GM20000 (cell line): ENCODE measurements at places on chromosomes 4 and X.

GRCh38 chrX:84488426-84488825 lies 13.8 kb downstream of the HDX start:
- no peak for DNase-seq

- DNase-seq, result no peak
Measured at GRCh38 chr4:4582653-4583052, 40.8 kb upstream of the STX18 start.

DNA sequence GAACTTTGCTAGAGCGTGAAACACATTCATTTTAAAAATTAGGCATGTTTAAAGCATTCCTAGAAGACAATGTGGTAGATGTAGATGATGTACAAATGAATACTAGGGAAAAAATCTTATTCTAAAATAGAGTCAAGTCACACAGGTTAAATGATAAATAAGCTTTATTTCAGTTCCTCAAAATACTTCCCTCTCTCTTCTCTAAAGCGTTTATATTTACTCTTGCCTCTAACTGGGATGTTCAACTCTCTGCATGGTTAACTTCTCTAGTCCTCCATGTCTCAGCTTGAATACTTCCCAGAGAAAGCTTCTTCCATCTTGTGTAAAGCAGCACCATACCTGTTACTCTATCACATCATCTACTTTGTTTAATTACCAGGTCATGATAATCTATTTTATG lies 30.9 kb upstream of the GLRA3 start:
- DNase-seq, result no peak

- DNase-seq, result no peak
Measured at GRCh38 chr4:141329174-141329569, 108.5 kb downstream of the ZNF330 start.

DNA sequence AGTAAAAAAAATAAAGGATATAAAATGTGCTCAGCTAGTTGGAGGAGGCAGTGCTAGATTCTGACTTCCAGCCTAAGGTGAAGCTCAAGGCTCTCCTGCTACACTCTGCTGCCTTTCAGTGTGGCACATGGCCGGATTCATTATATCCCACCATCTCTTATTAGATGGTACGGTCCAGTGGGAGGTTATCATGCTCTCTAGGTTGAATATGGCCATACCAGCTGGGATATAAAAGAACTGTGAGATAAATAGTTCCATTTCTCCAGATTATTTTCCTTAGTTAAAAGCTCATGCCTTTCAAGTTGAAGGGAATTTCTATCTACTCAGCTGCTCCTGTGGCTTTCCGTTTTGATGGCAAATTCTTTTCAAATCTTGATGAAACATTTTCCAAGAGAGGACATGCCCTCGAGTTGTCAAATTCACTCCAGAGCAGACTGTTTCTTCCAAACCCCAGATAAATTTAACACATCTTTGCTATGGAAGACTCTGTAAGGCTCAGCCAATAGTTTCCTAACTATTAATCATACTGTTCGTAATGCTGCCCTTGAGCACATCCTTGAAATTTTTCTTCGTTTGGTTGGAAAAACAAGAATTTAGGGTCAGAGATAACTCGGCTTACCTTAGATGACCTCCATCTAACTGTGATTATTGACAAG lies 2.2 kb upstream of the MGARP start:
- no peak for DNase-seq

DNA sequence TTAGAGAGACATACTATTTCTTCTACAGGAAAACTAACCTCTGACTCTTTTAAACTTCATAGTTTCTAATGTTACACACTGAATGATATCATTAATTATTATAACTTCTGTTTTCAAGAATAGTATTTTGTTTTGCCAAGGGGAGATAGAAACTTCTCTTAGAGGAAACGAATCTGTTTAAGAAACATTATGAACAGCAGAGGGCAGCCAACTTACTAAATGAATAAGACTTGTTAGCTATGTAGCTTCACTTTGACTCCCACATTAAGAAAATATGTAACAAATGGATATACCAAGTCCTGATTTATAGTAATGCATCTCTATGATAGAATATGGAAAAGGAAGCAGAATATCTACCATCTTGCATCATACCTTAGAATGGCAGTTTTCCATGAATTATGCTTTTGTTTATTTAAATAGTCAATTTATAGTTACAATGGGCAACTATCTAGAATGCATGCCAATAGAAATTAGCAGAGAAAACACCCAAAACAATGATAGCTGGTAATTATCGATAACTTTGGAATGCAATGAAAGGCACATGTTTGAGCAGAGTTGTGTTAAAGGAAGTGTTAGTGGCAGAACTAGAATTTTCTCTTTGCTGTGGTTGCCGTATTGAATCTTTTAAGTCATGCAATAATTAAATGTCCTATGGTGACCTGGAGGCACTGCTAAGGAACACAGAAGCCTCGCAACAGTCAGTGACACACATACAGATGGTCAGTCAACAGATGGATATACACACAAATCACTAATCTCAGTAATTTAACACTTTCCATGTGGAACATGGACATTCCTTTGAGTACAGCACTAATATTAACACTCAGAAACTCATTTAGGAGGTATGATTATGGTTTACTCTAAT lies 105.7 kb upstream of the PDLIM3 start:
- peak; percentile 51 for DNase-seq

GRCh38 chr4:7420661-7421040 lies 14.1 kb downstream of the PSAPL1 start:
- no peak for DNase-seq

GRCh38 chrX:71227370-71228062 lies 4.5 kb downstream of the GJB1 start:
- no peak for DNase-seq
